SW 1271 (cell line): ENCODE measurements at places on chromosomes 5 and 9.

DNA sequence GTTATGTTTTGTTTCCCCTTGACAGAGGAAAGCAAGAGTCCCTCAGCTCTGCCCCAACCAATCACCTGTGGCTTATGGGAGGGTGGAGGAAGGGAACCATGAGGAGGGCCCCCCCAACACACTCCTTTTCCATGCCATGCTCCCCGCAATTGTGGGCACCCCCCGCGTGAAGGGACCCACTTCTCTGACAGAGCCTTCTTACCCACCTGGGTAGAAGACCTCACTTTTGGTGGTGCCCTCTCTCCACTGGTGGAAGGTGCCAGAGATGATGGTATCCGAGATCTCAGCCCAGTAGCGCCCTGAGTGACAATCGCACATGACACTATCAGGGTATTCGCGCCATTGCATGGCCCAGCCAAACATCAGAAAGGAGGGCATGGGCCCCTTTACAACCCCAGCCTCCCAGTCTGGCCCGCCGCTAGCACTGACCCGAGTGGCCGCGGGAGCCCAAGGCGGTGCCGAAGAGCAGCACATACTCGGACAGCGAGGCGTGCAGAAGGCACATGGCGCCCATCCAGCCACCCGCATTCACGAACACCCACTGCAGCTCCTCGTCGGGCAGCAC lies 714 bp downstream of the SIGMAR1 start:
- no peak for DNase-seq

DNA sequence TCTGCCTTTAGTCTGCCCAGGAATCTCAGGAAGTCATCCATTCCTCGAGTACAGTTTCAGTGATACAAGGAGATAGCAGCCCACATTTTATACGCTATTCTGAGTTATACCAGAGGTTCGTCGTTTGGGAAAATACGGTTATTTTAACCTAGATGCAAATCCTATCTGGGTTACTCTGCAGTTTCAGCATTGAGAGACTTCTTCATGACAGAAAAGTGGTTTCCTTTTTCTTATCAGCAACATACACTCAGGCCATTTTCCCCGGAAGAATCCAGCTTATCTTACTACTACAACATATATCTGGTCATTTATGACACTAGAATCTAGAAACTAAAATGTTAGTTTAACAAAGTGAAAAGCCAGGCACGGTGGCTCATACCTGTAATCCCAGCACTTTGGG lies 83.4 kb upstream of the IQGAP2 start:
- no peak for DNase-seq

DNA sequence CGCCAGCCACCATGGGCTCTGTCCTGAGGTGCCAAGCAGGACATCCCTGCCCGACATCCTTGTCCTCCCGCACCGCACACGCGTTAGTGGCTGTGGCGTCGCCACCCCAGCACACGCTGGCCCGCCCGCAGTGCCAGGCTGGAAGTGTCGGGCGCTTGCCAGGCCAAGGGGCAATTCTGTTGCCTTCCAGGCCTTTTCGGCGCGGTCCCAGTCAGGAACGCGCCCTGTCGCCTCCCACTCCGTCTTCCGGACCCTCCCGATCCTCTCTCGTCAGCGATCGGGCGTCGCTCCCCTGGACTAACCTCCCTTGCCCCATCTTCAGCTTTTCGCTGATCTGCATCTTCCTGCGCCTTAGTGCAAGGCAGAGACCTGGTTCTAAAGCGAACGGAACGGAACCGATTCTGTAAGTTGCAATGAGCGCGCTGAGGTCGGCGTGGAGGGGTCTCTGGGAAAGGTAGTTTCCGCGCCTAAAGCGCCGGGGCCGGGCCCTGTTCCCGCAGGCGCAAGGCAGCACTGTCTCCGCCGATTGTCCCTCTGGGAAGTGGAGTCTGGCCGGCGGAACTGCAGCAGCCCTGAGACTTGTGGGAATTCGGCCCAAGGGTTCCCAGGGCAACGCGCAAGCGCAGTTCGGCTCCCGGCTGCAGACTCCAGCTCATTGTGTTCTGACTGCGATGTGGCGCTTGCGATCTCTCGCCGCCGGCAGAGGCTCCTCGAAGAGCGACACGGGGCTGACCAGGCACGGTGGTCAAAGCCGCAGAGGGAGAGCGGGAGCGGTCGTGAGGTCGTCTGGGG lies at the start of gene ZNF454:
Gene ZNF454, plus strand, starts transcription at position 630 of the 792 bp plus-strand sequence. CDS start 1,594 bp downstream, outside the sequence.
- no peak for DNase-seq

DNA sequence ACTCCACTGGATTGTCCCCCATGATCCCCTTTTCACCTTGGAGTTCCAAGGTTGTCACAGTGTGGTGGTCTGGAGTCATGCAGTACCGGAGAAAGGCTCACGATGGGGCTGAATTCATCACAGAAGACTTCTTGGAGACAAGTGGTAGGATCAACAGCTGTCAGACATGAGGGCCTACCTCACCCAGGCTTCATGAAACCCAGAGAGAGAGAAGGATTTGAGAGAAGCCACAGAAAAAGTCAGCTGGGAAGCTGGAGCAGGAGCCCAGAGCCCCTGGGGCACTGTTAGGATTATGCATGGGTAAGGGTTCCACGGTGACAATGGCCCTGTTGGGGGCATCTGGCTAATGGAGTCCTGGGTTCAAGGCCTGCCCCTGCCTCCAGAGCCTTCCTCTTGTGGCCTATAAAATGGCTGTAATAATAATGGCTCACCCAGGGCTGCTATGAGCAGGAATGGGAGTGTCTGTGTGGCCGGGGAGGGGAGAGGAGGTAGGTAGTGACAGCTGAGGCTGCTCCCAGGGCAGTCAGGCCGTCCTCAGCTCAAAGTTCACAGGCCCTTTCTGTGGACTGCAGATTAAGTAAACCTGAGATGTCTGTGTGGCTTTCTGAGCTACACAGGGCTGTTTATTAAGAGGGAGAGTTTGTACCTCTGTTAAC lies 910 bp downstream of the TRIM14 start:
- DNase-seq: peak; percentile 62

- no peak for DNase-seq
Observed at GRCh38 chr5:78624011-78624541, 24.5 kb downstream of the LHFPL2 start.

DNA sequence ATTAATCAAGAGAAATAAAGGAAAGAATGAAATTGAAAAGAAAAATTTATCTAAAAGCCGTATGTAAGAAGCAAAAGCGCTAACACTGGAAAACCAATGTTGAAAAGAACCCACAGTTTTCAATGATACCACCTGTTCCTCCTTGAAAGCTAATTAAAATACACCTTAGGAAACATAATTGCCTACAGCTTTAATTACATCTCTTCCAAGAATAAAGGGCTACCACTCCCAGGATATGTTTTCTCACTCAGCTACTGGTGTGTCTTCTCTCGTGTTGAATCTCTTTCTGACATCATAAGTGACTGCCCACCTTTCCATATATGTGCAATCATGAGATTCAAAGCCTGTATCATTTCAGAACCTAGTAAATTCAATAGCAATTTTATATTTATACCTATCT lies 880.6 kb upstream of the DMAC1 start:
- DNase-seq: no peak

DNA sequence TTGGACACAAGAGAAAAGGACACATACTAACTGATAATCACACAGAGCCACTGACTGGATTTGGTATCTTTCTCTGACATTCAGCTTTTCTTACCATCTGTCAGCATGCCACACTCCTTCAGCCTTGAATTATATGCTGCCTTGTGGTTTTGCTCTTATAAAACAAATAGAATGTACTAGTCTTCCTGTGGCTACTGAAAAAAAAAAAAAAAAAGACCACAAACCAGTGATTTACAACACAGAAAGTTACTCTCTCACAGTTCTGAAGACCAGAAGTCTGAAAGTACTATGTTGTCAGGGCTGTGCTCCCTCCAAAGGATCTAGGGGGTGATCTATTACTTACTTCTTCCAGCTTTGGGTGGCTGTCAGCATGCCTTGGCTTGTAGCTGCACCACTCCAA lies 82.3 kb downstream of the THBS4 start:
- no peak for DNase-seq

GRCh38 chr9:3244963-3245653 lies 280.7 kb downstream of the RFX3 start:
- DNase-seq: no peak

GRCh38 chr5:168727547-168727946 lies 148.4 kb upstream of the PANK3 start:
- no peak for DNase-seq

DNA sequence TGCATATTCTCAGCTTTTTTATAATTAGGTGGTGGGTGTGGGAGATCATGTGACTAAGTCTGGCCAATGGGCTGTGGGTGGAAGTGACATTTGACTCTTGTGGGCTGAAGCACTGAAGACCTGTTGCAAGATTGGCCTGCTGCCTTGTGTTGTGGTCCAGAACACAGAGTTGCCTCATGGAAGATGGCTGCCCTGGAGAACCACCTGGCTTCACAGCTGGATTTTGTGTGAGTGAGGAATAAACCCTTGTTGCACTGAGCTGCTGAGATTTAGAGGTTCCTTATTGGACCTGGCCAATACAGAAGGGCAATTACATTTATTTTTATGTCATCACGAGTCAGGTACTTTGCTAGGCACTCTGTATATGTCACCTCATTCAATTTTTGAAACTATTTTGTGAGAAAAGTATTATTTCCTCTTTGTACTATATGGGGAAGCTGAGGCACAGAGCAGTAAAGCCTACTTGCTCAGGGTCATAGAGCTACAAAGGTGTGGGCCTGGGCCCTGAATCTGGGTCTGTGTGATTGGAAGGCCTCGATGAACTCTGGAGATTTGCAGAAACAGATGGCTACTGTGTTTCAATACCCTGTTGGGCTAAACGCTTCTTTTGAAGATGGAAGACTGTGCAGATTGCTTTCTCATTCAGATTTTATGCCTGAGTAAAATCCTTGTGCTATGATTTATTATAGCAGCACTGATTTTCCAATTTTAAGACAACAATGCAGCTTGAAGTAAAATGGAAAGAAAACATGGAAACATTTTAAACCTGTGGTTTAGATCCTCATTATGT lies 71.2 kb upstream of the TBC1D2 start:
- DNase-seq: no peak
